ENCODE measurements at places on chromosomes 16 and 17. TPM values are rescaled to one million over a fixed set of nuclear protein-coding genes. Genes with fewer than 3 reads are reported as not detected.
A peak's percentile ranks its signal among the peaks of the same experiment; 100 is the strongest.

DNA sequence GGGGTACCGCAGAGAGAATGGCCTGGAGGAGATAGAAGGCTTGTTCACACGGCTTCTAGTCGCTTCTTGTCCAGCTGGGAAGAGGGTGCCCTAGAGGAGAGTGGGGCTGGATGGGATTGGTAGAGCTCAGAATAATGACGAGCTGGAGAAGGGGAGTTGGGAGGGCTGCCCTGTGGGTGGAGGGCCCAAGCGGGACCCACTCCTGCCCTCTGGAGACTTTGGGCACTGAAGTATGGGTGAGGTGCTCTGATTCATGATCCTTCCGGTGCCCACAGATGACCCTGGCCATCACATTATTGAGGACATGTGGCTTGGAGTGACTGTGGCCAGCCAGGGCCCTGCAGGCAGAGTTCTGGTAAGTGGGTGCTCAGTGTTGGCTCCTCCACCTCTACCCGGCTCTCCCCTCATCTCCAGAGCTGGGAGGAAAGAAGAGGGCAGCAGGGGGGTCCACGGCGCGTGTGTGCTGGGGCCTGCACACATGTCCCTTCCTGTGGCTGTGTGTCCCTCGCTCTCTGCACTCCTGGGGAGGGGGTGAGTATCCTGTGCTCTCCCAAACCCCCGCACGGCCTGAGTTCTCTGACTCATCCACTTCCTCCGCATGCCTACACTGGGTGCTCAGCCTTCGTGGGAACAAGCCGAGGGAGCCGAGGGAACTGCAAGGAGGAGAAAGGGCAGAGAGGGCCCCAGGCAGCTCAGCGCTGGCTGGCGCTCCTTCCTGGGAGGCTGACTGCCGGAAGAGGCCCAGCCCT lies 8.5 kb downstream of the ITGA3 start:
- no peaks in the 10 kb centered on the region for H3K4me1 ChIP-seq
- H3K27me3 ChIP-seq: no peaks in the 10 kb centered on the region
- no peak for DNase-seq
- peaks cover 3% of the 10 kb centered on the region for H3K36me3 ChIP-seq
- H3K4me3 ChIP-seq: no peak overlapping the region

DNA sequence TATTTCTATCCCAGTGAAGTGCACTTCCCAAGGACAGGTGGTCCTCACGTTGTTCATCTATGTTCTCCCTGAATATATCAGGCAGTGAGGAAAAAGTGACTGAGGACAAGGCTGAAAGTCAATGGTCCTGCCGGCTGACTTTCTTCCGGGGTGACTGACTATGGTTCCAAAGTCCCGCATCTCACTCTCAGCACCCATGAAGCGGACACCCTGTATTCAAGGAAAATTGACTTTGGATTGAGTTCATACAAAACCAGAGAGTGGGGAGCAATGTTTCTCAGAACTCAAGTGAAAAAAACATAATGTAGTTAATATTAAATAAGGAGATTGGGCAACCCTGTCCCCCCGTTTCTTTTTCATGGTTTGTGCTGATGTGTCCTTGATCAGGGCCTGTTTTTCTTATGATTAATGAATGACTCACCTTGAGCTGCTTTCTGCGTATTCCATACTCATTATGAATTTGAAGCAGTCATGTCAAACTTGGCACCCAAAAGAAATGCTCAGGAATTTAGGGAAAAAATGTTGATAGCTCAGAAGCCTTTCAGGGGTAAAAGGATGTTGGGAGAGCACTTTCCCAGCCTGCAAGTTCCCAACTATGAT lies 184.0 kb downstream of the CYLD start:
- DNase-seq: no peak
- H3K27me3 ChIP-seq: peaks cover 3% of the 10 kb centered on the region
- H3K4me3 ChIP-seq: no peak overlapping the region
- no peaks in the 10 kb centered on the region for H3K4me1 ChIP-seq
- H3K27ac ChIP-seq: no peak overlapping the region

DNA sequence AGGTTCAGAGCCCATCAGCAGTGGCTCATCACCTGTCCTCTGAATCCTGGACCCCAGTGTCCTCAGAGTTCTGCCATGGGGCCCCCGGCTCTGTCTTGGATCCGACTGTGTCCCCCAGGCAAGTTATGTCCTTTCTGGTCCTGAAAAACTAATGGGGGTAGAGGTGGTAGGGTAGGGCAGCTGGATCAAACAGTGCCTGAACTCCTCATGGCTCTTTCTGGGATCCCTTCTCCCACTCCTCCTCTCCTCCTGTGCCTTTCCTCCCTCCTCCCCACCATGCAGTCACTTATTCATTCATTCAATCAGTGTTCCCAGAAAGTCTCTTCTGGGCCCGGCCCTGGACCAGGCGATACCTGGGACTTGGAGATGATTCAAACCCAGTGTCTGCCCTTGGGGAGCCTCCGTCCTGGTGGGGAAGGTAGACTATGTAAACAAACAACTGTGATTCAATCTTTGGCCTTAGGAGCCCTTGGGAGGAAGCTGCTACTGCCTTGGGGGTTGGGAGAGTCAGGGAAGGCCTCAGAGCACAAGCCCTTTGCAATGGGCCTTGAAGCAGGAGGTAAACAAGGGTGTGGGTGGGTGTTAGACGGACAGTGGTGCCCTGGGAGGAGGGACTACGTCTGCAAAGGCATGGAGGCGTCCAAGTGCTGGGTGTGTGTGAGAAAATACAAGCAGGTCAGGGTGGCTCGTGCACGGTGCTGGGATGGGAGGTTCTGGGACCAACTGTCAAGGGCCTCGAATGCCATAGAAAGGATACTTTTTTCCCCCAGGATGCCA lies 6.4 kb upstream of the FAM83G start:
- H3K4me3 ChIP-seq: no peak overlapping the region
- H3K4me1 ChIP-seq: no peaks in the 10 kb centered on the region
- no peaks in the 10 kb centered on the region for H3K27me3 ChIP-seq

DNA sequence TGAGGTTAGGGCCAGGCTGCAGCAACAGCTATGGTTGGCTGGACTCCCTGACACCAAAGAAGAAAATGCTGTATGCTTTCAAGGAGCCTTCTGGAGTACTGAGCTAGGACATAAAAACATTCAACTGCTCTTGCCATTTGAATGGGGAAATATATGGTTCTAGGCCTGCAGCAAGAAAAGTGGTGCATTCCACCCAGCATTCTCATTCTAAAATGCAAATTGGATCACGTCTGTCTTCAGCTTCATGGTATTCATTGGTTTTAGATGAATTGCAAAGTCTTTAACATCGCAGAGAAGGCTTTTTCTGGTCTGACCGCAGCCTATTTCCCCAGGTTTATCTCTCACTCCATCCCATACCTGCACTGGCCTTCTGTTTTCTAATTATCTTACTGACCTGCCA lies 27.1 kb upstream of the SOX9 start:
- DNase-seq: no peak
- H3K27ac ChIP-seq: no peak overlapping the region
- no peaks in the 10 kb centered on the region for H3K36me3 ChIP-seq
- no peaks in the 10 kb centered on the region for H3K4me1 ChIP-seq

DNA sequence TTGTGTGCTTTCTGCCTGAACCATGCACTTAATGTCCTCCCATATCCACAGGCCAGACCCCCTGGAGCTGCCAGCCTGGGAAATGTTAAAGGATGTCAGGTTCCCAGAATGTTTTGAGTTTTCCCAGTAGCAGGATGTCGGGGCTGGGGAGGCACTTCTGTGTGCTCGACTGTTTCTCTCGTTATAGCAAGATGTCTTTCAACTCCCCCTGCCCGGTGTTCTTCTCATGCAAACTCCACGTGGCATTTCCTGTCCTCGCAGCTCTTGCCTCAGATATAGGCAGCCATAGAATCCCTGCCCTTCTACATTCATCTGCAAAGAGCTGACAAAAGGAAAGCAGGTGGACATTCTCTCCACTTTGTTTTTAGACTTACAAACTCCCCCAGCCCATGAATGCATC lies 457.2 kb upstream of the CDH11 start:
- no peaks in the 10 kb centered on the region for H3K36me3 ChIP-seq
- H3K27ac ChIP-seq: no peak overlapping the region
- no peaks in the 10 kb centered on the region for H3K27me3 ChIP-seq
- DNase-seq: no peak
- H3K4me3 ChIP-seq: no peak overlapping the region

DNA sequence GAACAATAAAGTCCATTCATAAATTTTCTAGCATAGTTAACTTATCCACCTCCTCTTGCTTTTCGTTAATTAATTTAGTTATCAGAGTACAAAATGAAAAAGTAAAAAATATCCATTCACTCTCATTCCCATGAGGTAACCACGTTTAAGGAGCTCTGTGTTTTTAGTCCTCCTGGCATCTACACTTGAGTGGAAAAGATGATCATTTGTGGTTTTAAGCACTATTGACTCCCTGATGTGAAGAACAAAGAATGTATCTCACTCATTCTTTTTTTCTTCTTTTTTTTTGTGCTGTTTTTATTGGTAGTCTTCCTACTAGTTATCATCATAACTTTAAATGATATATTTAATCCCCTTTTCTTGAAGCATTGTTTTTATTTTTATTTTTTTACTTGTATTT lies 26.1 kb downstream of the QPRT start:
- H3K4me3 ChIP-seq: no peak overlapping the region
- DNase-seq: no peak
- no peaks in the 10 kb centered on the region for H3K36me3 ChIP-seq
- H3K27ac ChIP-seq: no peak overlapping the region
- H3K4me1 ChIP-seq: peaks cover 39% of the 10 kb centered on the region
- no peaks in the 10 kb centered on the region for H3K27me3 ChIP-seq

DNA sequence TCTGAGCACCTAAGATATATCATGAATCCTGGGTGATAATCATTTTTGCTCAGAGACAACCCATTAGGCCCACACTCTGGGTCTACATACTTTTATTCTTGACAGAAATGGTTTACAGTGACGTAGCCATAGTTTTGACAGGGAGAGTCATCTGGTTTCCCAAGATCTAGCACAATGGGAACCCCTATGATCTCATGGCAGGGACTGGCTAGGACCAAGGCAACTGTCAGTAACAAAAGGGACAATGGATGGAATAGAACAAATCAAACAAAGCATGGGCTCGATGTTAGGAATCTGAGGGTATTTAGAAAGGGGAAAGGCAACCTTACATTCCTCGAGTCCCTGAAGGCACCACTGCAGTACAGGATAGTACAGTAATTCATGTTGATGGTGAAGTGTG lies 20.5 kb downstream of the CFAP97D1 start:
- DNase-seq: no peak
- no peaks in the 10 kb centered on the region for H3K4me1 ChIP-seq
- no peak overlapping the region for H3K27ac ChIP-seq
- no peak overlapping the region for H3K4me3 ChIP-seq

DNA sequence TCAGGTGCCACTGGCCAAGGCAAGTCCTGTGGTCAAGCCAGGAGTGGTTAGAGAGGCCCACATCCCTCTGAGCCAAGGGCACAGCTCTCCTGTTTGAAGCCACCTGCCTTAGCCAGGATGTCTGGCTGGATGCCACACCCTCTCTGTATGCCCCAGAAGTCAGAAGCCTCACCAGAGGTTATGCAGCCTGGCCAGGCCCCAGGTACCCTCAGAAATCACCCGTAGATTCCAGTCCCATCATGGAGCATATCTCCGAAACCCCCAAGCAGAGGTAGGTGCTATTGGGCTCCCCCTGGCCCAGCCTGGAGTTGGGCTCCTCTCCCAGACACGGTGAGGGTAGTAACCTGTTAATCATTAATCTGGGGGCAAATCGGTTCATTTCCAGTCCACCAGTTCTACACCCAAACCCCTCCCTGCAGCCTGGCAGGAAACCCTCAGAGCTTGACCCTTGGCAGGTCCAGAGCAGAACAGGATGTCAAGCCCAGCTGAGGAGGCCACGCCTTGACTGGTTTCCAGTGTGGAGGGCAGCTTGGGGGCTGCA lies 60.6 kb upstream of the TMEM97 start:
- no peaks in the 10 kb centered on the region for H3K4me1 ChIP-seq
- H3K27me3 ChIP-seq: peaks cover 3% of the 10 kb centered on the region
- H3K36me3 ChIP-seq: no peaks in the 10 kb centered on the region
- H3K4me3 ChIP-seq: no peak overlapping the region
- DNase-seq: no peak

DNA sequence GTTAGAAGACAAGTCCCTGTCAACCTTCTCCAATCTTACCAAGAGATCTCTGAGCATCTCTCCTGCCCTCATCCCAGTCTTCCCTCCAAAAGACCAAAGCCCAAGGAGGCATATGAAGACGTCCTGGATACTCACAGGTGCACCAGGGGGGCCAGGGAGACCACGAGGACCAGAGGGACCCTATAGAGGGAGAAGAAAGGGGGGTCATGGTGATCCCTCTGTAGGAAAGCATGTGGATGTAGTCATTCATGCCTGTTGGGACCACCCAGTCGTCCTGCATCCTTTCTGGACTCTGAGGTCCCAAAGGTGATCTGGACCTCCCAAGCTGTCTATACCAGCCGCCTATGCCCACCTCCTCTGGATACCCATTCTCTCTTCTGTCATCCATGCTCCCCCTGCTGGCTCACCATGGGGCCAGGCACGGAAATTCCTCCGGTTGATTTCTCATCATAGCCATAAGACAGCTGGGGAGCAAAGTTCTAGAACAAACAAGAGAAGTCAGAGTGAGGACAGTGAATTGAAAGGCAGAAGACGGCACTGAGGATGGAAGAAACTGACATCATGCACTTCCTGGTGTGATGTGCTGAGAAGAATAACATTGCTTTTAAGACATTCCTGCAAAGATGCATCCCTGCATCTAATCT lies 3.3 kb downstream of the COL1A1 start:
- peaks cover 32% of the 10 kb centered on the region for H3K27me3 ChIP-seq
- H3K36me3 ChIP-seq: no peaks in the 10 kb centered on the region
- peak; percentile 77 for DNase-seq
- no peak overlapping the region for H3K4me3 ChIP-seq
- no peak overlapping the region for H3K27ac ChIP-seq

DNA sequence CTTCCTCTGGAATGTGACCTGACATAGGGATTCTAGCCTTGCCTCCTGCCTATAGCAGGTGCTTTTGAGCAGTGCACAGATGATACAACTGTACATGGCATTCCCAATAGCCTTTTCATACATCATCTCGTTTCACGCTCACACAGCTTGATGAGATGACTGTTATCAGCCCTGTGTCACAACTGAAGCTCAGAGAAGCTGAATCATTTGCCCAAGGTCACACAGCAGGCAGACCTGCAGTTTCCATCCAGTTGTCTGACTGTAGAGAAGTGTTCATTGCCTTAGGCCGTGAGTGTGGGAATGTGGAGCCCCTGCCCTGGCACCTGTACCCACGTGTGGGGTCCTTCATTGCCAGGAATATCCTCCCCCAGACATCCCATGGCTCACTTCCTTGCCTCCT lies 20.1 kb downstream of the WFDC1 start:
- no peaks in the 10 kb centered on the region for H3K36me3 ChIP-seq
- H3K27ac ChIP-seq: no peak overlapping the region
- no peak for DNase-seq

The TMEM92 gene
- total RNA-seq: not detected

The C17orf78 gene
- not detected for total RNA-seq

The ZG16 gene
- not detected for total RNA-seq

The SYT17 gene
- not detected for total RNA-seq

The KRT33B gene
- total RNA-seq: not detected

The HSF5 gene
- total RNA-seq: 2.9 TPM

The B4GALNT2 gene
- not detected for total RNA-seq

The TLCD3B gene
- 5.0 TPM for total RNA-seq

The EVI2B gene
- 14.1 TPM for total RNA-seq

The HIGD1B gene
- total RNA-seq: not detected
